CD8-positive, alpha-beta memory T cell (primary cell): ENCODE measurements at places on chromosomes 16 and 17. TPM values are rescaled to one million over a fixed set of nuclear protein-coding genes. Genes with fewer than 3 reads are reported as not detected.
A peak's percentile ranks its signal among the peaks of the same experiment; 100 is the strongest.

The SLC43A2 gene
- 10.2 TPM for total RNA-seq

DNA sequence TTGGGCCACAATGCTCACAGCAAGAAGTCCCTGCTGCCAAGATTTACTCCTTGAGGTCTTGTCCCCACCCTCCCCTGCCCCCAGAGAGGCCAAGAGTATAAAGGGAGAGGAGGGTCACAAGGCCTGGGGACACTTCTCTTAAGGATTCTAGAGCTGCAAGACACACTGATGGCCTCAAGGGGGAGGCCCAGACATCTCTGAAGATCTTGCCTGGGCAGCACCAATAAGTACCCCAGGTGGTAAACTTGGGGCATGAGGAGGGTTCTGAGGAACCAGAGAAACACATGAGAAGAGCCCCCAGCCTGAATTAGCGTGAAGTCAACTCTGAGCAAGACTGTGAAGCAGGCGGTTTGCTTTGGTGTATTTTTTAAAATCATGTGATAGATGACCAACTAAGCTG, 26.8 kb upstream of the MTMR4 start:
- no peak for DNase-seq
- H3K4me3 ChIP-seq = no peak overlapping the region
- H3K4me1 ChIP-seq = no peaks in the 10 kb centered on the region
- no peaks in the 10 kb centered on the region for H3K36me3 ChIP-seq

DNA sequence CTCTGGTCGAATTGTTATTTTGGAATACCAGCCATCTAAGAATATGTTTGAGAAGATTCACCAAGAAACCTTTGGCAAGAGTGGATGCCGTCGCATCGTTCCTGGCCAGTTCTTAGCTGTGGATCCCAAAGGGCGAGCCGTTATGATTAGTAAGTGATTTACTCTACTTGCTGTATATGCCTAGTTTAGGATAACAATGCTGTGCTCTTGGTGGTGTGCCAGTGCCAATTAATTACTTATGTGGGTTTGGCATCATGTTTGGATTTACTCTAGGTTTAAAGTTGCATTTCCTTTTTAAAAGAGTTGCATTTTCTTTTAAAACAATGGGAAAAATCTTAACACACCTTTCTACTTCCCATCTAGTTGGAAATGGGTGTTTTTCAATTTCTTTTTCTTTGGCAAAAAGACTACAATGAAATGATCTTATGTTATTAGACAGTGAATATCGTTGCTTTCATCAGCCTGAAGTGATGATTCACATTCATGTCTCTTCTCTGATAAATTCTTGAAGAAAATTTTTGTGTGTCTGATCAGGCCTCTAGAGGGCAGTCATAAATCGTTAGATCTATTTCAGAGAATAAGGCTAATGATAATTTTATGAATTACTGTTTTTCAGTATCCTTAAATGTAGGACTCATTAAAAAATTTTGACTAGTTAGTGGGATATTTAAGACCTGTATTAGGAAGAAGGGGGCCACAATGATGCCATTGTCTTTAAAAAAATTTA, 5.6 kb downstream of the SF3B3 start:
- no peak overlapping the region for H3K27ac ChIP-seq
- no peaks in the 10 kb centered on the region for H3K27me3 ChIP-seq
- peaks cover 39% of the 10 kb centered on the region for H3K4me1 ChIP-seq
- no peak for DNase-seq

The TP53TG3B gene
- total RNA-seq = not detected

The SLC13A2 gene
- not detected for total RNA-seq

DNA sequence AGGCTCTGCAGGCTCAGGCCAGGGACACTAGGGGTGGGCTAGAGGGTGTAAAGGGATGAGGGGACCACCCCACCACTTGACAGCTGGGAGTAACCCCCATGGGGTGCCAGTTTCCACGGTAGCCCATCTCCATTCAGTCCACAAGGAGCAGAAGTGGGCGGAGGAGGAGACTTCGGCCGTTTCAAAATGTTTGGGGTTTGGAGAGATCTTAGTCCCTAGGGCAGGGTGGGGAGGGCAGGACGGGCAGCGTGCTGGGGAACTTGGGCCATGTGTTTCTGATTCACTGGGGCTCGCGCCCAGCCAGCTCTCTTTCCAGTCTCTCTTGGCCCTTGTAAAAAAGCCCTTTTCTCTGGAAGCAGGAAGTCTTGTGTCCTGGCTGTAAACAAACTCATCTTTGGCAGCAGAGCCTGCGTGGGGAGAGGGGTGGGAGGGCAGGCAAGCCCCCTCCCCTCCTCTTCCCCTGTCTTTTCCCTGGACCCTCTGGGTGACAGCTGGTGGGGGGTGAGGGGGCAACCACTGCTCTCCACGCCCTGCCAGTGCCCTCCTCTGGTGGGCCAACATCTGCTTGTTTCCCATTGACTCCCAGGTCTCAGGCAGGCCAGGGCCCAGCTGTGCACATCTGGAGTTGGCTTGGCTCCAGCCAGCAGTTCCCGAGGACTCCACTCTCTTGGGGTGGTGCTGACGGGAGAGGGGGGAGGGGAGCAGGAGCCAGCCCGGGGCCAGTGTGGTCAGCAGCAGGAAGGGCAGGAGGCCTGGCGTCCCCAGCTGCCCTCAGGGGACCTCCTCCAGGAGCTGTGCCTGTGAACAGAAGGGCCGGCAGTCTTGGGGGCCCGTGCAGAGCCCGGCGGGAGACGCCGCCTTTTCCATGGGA, 8.1 kb downstream of the CYGB start:
- H3K36me3 ChIP-seq = no peaks in the 10 kb centered on the region
- H3K27me3 ChIP-seq = no peaks in the 10 kb centered on the region
- H3K4me3 ChIP-seq = no peak overlapping the region
- H3K27ac ChIP-seq = peak overlapping the region; percentile 21

GRCh38 chr17:79836972-79837887, 2.0 kb downstream of the CBX4 start:
- peaks cover 52% of the 10 kb centered on the region for H3K4me1 ChIP-seq
- peak; percentile 45 for DNase-seq
- H3K27ac ChIP-seq = peak overlapping the region; percentile 89
- peaks cover 25% of the 10 kb centered on the region for H3K27me3 ChIP-seq
- H3K4me3 ChIP-seq = peak overlapping the region; percentile 85
- H3K36me3 ChIP-seq = peaks cover 5% of the 10 kb centered on the region

DNA sequence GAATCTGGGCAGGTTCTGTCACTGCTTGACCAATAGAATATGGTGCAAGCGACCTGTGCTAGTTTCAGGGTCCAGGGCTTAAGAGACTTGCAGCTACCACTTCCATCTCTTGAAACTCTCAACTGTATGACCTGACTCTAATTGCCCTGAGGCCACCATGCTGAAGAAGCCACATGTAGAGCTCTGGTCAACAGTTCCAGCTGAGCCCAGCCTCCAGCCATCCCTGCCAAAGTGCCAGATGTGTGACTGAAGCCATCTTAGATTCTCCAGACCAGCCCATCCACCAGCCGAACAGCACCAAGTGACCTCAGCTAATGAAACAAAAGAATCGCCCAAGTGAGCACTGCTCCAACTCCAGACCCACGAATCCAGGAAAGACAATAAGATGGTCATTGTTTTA, 3.4 kb upstream of the MT2A start:
- H3K27ac ChIP-seq = no peak overlapping the region
- H3K4me3 ChIP-seq = no peak overlapping the region
- H3K4me1 ChIP-seq = peaks cover 23% of the 10 kb centered on the region
- DNase-seq = no peak

DNA sequence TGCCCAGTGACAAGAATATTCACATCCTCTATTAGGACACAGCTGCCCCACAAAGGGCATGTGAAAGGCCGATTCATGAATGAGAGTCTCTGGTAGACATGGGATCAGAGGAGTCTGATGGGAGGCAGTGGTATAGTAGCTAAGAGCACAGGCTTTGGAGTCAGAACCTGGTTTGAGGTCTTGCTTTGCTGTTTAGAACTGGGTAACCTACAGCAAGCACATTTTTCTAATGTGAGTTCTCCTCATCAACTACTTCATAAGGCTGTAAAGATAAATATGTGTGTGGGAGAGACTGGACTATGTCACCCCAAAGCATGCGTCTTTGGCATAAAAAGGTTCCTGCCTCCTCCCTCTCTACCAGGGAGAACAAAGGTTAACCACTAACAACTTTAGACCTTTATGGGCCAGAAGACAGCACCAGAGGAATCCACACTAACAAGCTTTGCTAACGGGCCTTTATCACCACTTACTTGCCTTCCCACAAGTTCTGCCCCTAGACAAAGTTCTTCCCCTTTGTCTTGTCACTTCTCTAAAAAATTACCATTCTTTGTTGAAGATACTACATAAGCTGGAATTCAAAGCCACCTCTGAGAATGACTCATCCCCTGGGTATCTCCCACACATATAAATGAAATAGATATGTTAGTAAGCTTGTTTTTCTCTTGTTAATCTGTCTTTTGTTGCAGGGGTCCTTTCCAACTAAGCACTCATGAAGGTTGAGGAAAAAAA, 21.1 kb downstream of the CDR2 start:
- no peaks in the 10 kb centered on the region for H3K27me3 ChIP-seq
- H3K36me3 ChIP-seq = peaks cover 9% of the 10 kb centered on the region
- H3K4me3 ChIP-seq = no peak overlapping the region
- no peak overlapping the region for H3K27ac ChIP-seq
- peak; percentile 29 for DNase-seq

DNA sequence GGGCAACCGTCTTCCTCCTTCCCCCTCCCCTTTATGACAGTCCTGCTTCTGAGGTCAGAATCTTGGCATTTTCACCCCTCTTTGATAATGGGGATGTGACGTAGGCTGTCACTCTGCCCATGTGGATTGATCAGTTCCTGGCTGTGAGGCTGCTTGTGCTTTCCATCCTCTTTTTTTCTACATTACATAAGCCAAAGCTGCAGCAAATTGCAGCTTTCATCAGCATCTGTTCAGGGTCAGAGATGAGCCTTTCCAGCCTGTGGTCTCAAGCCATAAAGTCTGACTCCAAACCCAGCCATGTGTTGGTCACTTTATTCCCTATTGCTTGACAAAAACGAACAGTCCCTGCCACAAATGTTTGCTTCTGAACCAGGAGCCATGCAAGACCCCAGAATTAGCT, 535.1 kb downstream of the CDH11 start:
- H3K4me3 ChIP-seq = no peak overlapping the region
- no peaks in the 10 kb centered on the region for H3K36me3 ChIP-seq
- DNase-seq = no peak
- H3K4me1 ChIP-seq = no peaks in the 10 kb centered on the region

The ADAM11 gene
- 0.35 TPM for total RNA-seq

The CD7 gene
- 186 TPM for total RNA-seq

The VAT1 gene
- 31.1 TPM for total RNA-seq

The SLFN14 gene
- 0.15 TPM for total RNA-seq

- no peak overlapping the region for H3K4me3 ChIP-seq
- peaks cover 3% of the 10 kb centered on the region for H3K27me3 ChIP-seq
- no peak overlapping the region for H3K27ac ChIP-seq
- no peaks in the 10 kb centered on the region for H3K36me3 ChIP-seq
- H3K4me1 ChIP-seq = no peaks in the 10 kb centered on the region
These were observed 9.6 kb upstream of the AKAP10 start for GRCh38 chr17:19986941-19987861.

The IL17C gene
- total RNA-seq = 0.22 TPM
